ENCODE measurements at places on chromosomes 11 and 22. TPM values are rescaled to one million over a fixed set of nuclear protein-coding genes. Genes with fewer than 3 reads are reported as not detected.

GRCh38 chr22:29106839-29107238, 34.0 kb downstream of the KREMEN1 start:
- no peak for DNase-seq

GRCh38 chr11:43708776-43709175, 28.2 kb downstream of the HSD17B12 start:
- no peak for DNase-seq

GRCh38 chr11:31664954-31665353, 146.2 kb downstream of the PAX6 start:
- no peak for DNase-seq

DNA sequence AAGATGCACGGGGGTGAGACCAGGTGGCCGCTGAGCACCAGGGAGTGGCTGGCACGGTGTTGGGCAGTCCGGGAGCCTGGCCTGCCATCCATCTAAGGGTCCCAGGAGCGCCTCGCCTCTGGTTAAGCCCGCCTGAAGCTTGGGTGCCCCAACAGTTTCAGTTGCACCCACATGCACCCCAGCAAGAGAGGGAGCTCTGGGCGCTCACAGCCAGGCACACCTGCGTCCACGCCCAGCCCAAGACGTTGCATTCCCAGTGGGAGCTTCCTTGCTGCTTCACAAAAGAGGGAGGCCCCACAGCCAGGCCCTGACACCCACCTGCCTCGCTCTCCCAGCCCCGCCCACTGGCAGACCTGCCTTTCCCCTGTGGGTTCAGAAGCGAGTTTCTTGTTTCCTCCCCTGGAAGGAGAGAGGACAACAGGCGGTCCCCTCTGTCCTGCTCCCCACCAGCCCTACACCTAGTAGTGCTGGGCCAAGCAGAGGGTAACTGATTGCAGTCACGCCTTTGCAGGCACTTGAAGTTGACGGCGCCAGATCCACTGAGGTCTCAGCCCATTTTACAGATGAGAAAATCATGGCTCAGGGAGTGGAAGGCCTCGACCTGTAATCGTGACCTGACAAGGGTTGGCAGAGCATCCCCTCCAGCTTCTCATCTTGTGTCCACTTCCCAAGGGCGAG, 35.4 kb downstream of the OSBPL5 start:
- DNase-seq, result no peak

- DNase-seq, result no peak
Measured at GRCh38 chr22:46416520-46416871, 81.0 kb downstream of the TRMU start.

GRCh38 chr22:37010174-37010573, 9.1 kb downstream of the TST start:
- DNase-seq, result no peak

- no peak for DNase-seq
Measured at GRCh38 chr11:108609682-108610081, 16.1 kb upstream of the EXPH5 start.

GRCh38 chr22:46801331-46801811, 38.9 kb downstream of the TBC1D22A start:
- DNase-seq, result no peak

GRCh38 chr11:93541884-93542810, 1.0 kb downstream of the SMCO4 start:
- DNase-seq, result peak; percentile 44

- no peak for DNase-seq
Measured at GRCh38 chr11:17637901-17638300, 81.5 kb upstream of the MYOD1 start.

- DNase-seq, result no peak
Measured at GRCh38 chr11:43404406-43404805, 45.7 kb downstream of the TTC17 start.

DNA sequence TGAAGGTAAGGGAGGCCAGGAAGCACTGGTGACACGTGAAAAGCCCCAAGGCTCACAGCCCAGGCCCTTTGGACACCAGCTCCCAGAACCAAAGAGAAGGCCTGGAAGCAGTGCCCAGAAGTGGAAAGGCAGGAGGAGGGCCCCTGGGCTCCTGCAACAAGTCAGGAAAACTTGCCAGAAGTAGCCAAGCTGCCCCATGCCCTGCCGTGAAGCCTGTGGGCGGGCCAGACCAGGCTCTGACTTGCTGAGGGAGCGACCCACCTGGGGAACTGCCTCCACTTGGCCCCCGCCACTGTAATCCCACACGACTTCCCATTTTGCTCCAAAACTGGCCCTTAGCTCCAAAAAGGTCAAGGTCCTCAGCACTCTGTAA, 51.3 kb upstream of the ARFGAP3 start:
- no peak for DNase-seq

GRCh38 chr11:65558930-65559509, 861 bp upstream of the LTBP3 start:
- DNase-seq, result no peak

GRCh38 chr11:67466367-67466766, 2.7 kb downstream of the TMEM134 start:
- DNase-seq, result no peak

DNA sequence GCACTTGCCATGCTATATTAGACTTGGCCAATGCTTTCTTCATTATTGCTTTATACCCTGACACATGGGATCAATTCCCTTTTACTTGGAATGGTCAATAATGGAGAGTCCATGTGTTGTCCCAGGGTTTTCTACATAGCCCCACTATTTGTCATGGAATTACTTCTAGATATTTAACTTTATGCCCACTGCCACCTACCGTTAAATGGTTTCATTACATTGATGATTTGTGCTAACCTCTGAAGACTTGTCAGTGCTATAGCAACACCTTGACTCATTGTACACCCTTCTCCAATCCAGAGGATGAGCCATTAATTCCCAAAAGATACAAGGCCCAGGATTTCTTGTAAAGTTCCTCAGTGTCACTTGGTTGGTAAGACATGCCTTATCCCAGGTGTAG, 31.4 kb upstream of the SLC22A25 start:
- no peak for DNase-seq

DNA sequence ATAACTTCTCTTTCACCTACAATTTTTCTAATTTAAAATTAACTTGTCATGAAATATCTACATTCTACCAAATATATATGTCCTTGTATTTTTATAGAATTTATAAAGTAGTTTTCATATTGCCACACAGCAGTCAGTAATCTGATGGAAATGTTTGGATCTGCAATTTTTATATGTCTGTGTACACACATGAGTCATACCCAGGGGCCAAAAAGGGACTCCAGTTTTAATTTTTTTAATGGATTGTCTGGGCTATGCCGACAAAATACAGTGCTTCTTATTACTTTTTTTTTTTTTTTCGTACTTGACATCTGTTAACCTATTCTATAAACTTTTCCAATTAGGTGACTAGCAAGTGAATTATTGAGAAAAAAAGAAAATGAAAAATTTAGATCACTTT, 6.3 kb downstream of the GUCY1A2 start:
- no peak for DNase-seq

GRCh38 chr11:111494040-111494439, 18.1 kb downstream of the BTG4 start:
- no peak for DNase-seq

GRCh38 chr11:63490551-63491239, at the start of gene PLAAT5:
Gene PLAAT5, minus strand, starts transcription at chr11:63491167. Its CDS starts 133 bp downstream, at chr11:63491034.
- no peak for DNase-seq

GRCh38 chr11:2825261-2825888, 60.2 kb downstream of the CDKN1C start:
- DNase-seq, result no peak

- DNase-seq, result no peak
Measured at GRCh38 chr11:394034-394857, at the start of gene PKP3. Gene PKP3, plus strand, starts transcription at chr11:394209. Its CDS starts 84 bp downstream, at chr11:394293.

- no peak for DNase-seq
Measured at GRCh38 chr22:46408568-46409506, 73.3 kb downstream of the TRMU start.

Gene NPTXR
- 1.7 TPM for total RNA-seq

Gene TRAF6
- total RNA-seq, result 9.0 TPM

Gene MMP8
- total RNA-seq, result not detected

Gene ACTN3
- 0.07 TPM for total RNA-seq

Gene DGAT2
- 3.0 TPM for total RNA-seq

Gene NEAT1
- 430 TPM for total RNA-seq

Gene EIF3D
- total RNA-seq, result 316 TPM

Gene DRD4
- 0.18 TPM for total RNA-seq

Gene TANGO2
- total RNA-seq, result 30.0 TPM

Gene IL10RA
- 147 TPM for total RNA-seq

Gene UBQLNL
- 0.09 TPM for total RNA-seq
